ENCODE measurements at places on chromosomes 7 and 10.

DNA sequence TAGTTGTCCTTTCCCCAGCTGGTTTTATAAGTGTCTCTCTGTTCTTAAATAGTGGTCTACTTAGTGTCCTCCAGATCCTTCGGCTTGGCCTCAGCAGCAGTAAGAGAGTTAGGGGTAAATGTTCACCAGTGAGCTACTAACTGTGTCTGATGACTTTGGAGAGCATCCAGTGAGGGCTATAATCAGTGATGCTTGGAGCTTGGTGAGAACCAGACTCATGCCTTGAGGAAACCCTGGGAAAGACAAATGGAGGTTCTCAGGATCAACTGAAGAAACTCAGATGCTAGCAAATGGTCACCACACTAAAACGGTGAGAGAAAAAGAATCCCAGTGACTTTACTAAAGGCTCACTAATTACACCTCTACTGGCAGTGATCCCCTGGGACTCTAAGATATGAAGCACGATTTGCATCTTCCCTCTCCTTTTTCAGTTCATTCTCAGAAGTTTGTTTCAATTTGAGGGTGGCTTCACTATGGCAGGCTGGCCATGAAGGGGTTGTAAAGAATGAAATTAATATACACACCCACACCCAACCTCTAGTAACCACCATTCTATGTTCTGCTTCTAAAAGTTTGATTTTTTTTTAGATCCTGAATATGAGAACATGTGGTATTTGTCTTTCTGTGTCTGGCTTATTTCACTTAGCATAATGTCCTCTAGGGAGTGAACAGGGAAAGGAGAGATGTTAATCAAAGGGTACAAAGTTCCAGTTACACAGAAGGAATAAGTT, 177.9 kb downstream of the PDE1C start:
- DNase-seq: no peak

DNA sequence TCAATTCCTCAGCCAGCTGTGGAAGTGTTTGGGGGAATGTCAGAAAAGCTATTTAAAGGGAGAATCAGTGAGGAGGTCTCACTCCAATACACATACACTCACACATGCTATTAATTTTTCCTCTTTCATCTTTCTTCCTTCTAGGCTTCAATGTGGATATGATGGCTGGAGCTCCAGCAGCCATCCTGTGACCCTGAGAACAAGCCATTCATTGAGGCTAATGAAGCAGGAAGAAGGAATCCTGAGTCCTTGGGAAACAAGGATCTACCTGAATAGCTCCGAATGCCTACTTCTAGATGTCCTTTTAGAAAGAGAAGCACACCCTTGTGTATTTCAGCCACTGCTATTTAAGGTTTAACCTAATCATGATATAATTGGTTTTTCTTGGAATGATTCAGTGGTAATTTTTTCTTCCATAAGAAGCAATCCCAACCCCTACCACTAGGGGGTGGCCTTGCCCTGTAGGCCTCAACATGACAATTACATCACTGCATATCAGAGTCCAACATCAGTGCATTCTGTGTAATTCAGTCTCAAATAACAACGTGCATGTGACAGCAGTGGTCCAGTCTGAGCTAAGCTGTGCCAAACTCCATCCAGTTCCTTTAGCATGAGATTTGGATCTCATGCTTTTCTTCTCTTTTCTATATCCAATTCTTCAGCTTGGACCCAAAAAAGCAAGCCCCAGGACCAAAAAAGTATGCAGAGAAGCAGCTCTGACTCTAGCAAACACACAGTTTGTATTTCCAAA, 85.3 kb upstream of the ANKRD1 start:
- peak; percentile 41 for DNase-seq

- no peak for DNase-seq
Measured at GRCh38 chr7:70886547-70886946, 245.4 kb upstream of the GALNT17 start.

DNA sequence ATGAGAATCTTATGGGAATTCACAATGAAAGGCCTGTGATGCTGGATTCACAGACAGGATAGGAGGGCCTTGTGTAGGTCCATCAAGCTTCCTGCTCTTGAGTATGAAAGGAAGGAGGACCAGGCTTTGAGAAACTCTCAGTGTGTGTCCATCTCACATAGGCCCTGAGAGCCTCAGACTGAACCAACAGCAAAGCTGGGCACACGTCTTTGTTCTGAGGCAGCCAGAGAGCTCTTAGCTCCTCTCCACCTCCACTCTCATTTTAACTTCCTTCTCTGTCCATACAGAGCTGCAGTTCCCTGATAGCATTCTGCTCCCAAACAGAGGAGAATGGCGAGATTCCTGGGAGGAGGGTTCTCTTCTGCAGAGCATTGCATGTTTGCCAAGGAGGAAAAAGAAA, 515.6 kb downstream of the CALN1 start:
- DNase-seq: no peak

- DNase-seq: no peak
Measured at GRCh38 chr7:13604178-13604577, 385.3 kb downstream of the ETV1 start.

DNA sequence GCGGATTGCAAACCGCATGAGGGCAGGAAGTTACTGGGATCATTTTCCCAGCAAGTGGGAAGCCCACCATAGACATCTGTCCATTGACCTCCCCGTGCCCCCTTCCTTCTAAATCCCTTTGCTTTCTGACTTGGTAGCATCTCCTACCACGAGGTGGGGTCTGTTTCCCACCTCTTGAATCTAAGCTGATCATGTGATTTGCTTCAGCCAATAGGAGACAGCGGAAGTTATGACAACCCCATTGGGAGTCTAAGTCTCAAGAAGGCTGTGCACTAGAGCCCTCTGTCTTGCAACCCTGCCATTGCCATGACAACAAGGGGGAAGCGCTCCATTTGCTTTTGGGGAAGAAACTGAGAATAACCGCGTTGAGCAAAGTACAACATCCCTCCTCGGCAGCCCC, 39.2 kb upstream of the CARD11 start:
- DNase-seq: no peak

GRCh38 chr10:101894266-101894665, 50.7 kb upstream of the KCNIP2 start:
- no peak for DNase-seq

DNA sequence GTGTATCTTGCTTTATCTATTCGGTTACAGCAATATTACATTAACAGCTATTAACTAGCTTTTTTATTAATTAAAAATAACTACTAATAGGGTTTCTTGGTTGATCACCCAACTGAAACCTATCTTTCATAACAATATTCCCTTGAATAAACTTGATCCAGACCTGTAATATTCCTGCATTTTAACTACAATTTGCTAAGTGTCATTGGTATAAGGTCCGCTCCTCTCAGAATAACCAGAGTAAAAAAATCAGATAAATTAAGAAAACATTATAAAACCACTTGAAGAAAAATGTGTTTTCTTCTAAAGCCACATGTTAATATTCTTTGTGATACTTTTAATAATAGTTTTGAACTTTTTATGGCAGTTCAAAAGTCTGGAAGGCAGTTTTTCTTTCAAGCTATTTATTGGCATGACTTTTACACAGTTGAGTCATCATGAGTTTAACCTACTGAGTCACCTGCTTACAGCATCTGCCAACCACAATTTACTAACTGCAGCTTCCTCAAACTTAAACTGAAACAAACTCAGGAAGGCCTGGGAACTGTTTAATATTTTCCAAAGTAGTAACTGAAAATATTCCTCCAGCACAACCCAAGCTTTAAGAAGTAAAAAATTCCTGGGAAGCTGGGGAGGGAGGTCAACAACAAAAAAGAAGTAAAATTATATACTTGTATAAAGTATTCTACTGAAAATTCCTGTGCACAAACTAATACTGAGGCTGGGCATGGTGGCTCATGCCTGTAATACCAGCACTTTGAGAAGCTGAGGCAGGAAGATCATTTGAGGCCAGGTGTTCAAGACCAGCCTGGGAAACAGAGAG, 103.2 kb downstream of the NRBF2 start:
- peak; percentile 72 for DNase-seq

DNA sequence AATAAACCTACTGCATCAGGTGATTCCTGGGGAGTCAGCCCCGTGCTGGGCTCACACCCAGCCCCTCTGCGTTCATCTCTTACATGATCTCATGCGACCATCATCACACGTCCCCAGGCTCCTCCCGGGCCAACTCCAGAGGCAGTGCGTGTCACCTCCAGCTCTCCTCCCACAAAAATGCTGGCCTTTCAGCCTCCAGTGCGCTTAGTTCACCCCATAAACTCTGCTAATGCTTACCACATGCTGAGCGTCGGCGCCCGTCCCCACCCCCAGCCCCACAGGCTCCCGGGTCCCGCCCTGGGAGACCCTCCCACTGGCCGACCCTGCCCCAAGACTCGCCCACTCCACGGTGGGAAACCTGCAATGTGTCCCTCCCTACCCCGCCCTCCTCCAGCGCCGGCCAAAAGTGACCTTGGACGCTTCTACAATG, 816 bp upstream of the SDK1 start:
- no peak for DNase-seq

GRCh38 chr10:28959850-28960501, 282.7 kb downstream of the BAMBI start:
- DNase-seq: no peak

DNA sequence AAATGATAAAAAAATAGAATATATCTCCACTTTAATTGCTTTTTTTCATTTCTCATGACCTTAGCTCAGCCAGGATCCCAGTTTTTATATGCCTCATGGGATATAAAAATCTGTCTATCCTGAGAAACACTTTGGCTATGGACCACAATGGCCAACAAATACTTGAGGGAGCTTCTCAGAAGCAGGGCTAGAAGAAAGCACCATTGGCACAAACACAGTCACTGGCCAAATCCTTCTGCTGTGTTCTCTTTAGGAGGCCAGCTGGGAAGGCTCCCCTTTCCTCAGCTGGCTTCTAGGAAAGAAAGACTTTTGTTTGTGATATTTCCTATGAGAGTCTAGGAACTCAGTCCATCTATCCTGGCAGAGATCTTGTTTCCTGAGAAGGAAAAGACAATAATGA, 856.2 kb upstream of the GHITM start:
- no peak for DNase-seq

DNA sequence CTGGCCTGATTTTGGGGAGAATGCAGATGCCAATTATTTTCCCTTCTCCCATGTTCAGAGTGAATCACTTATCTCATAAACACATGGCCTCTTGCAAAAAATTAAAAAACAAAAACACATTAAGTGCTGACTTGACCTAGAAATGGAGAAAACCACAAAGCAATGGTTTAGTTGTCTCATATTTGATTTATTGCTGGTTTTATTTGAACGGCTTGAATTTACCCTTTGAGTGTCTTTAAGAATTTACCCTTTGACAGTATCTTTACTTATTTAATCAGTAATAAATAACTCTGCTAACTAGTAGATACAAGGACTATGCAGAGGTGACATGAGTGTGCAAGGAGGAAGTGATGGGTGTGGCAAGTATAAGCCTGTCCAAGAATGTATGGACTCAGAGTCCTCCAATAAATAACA, 68.1 kb upstream of the GSDME start:
- DNase-seq: no peak

GRCh38 chr7:130274983-130275591, 8.4 kb downstream of the CPA2 start:
- DNase-seq: no peak

DNA sequence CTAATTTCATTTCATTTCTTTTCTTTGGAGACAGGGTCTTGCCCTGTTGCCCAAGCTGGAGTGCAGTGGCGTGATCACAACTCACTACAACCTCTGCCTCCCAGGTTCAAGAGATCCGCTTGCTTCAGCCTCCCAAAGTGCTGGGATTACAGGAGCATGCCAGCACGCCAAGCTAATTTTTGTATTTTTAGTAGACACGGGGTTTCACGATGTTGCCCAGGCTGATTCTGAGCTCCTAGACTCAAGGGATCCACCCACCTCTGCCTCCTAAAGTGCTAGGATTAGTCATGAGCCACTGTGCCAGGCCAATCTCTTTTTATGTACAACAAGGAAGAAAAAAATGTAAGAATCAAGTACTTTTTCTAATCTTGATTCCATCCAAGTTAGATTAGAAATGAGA, 10.7 kb upstream of the KMT2E start:
- no peak for DNase-seq

DNA sequence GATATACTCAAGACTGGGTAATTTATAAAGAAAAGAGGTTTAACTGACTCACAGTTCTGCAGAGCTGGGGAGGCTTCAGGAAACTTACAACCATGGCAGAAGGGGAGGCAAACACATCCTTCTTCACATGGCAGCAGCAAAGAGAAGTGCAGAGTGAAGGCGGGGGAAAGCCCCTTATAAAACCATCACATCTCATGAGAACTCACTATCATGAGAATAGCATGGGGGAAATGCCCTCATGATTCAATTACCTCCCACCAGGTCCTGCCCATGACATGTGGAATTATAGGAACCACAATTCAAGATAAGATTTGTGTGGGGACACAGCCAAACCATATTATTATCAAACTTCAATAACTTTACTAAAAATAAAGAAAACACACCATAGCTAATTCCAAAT, 30.4 kb upstream of the JAZF1 start:
- DNase-seq: no peak

- DNase-seq: no peak
Measured at GRCh38 chr10:44742248-44742647, 168.9 kb upstream of the TMEM72 start.

DNA sequence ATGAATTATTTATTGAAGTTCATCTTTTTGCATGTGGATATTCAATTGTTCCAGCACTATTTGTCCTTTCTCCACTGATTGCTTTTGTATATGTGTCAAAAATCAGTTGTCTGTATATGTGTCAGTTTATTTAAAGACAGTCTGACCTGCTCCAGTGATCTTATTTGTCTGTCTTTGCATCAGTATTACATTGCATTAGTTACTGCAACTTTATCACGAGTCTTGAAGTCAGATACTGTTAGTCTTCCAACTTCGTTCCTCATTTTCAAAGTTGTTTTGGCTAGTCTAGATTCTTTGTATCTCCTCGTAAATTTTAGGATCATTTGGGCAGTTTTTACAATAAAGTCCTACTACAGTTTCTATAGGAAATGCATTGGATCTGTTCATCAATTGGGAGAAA, 166.4 kb downstream of the CELF2 start:
- DNase-seq: no peak

DNA sequence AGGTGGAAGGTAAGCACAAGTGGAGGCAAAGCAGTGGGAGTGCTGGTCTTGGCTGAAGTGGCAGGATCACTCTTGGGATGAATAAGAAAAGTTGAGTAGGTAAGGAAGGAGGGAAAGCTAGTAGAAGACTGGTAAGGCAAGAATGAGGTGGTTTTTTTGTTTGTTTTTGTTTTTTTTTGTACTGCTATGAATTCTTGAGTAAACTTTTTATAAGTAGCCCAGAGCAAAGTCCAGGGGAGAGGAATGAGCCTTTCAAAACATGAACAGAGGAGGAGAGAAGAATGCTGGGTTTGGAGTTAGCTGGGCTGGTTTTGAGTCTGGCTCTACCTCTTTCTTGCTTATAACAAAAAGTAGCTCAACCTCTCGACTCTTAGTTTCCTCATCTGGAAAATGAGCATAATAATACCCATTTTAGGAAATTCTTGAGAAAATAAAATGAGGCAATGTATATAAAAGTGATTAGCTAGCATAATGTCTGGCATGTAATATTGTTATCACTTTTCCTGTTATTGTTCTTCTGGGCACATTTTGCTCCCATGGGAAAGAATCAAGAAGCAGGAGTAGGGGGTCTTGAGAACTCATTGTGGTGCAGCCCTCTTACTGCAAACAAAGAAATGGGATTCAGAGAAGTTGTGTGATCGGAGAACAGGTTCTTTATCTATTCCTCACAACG, 24.1 kb upstream of the LRRC17 start:
- DNase-seq: no peak

GRCh38 chr7:51035716-51036115, 253.0 kb upstream of the GRB10 start:
- no peak for DNase-seq
